T-helper 17 cell (primary cell): ENCODE measurements at places on chromosomes 4 and X. TPM values are rescaled to one million over a fixed set of nuclear protein-coding genes. Genes with fewer than 3 reads are reported as not detected.

- DNase-seq: no peak
These were observed 8.8 kb upstream of the RASL11B start for GRCh38 chr4:52853351-52853750.

DNA sequence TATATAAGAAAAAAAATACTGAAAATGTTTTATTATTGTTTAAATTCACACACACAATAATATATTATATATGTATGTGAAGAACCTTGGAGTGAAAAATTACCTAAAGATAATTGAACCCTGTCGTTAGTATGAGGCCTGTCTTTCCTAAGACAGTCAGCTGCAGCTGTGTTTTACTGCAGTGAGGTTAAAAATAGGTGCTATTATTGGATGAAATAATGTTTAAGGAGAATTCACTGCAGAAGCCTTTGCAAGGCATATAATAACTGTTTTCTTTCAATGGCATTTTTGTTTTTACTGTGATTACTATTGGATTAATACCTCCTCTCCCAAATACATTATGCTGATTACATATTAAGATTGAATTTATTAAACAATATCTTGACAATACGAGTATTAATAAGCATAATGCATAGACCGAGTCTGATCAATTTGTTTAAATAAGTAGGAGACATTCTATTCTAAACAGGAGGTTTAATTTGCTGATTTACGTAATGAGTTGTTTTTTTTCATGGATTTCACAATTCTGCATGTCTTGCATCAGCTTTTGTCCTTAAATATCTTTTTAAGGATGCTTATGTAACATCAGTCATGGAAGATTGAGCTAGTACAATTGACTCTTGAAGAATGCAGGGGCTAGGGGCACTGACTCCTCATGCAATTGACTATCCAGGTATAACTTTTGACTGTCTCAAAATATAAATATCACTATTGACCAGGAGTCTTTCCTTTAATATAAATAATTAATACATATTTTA lies 1181.1 kb upstream of the PCDH7 start:
- no peak for DNase-seq

DNA sequence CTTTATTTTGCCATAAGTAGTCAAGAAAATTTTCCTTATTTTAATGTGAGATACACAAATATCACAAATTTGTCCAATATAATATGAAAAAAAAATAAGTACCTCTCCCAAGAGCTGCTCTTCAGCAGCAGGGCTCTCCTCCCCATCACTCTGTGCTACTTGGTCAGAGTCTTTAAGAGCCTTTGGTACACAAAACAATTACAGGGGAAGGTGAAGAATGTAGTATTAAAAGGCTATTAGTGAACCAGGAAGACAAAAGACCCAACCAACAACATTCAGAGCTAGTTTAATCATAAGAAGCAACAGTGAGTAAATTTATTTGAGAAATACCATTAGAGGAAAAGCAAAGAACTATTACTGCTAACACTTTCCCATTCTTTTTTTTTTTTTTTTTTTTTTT lies 29.4 kb downstream of the SEC31A start:
- DNase-seq: no peak

DNA sequence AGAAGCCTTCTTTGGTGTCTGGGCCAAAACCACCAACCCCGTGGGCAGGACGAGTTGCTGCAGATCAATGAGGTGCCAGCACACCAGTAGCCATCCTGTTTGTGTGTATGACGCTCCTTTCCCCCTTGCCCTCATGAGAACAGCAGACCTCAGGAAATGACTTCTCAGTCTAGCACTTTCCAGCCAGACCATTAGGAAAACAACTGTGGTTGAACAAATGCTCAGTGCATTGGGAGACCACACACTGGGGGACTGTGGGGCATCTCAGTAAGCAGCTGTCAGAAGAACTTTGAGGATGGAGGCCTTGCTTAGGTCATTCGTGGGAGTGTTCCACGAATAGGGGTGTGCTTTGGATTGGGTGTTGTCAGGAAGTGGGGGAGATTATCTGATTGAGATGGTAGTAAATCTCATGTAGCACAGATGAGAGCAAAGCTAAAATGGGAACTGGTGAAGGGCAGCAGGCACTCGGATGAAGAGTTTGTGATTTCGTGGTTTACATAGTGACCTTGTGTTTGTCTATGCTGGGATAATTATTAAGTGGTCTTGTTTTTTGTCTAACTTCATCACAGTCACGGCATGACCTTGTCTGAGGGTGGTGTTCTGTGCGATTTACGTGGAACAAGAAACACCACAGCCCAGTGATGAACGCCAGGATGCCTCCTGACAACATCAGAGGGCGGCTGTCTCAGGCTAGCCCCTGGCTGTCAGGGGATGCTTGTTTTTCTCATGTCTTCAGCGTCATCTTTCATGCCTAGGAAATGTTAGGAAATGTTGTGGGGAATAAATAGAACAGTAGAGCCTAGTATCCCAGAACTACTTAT lies 70.1 kb downstream of the USP46 start:
- no peak for DNase-seq

The RPGR gene
- 34.7 TPM for total RNA-seq

- no peak for DNase-seq
These were observed 22.8 kb upstream of the TMEM271 start for GRCh38 chr4:598925-599324.

The SPANXN3 gene
- not detected for total RNA-seq

- DNase-seq: no peak
These were observed 400.6 kb downstream of the IL15 start for GRCh38 chr4:142036795-142037583.

The GAGE12E gene
- total RNA-seq: not detected
